ENCODE measurements at places on chromosomes 3 and 15.

DNA sequence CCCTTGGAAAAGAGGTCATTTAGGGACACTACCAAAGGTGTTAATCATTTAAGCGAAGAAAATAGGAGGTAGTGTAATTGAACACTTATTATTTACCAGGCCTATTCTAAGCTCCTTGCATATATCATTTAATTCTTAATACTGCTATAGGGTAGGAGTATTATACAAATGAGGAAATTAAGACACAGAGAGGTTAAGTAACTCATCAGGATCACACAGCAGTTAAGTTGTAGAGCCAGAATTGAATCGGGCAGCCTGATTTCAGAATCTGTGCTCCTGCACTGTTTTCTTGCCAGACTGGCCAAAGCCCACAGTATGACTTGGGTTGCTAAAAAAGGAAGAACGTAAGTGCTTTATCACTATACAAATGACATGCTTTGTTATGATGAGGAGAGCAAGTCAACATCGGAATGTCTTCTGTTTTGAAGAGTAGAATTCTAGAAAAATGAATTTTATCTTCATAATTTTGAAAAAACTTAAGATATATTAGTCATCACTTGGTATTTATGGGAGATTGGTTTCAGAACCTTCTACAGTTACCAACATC lies 31.4 kb downstream of the HPS3 start:
- no peak for DNase-seq

GRCh38 chr3:120244834-120245225 lies 40.2 kb downstream of the GPR156 start:
- DNase-seq: no peak

GRCh38 chr15:81302701-81303109 lies 21.2 kb downstream of the STARD5 start:
- no peak for DNase-seq

GRCh38 chr15:63318344-63318743 lies 40.9 kb downstream of the APH1B start:
- DNase-seq: no peak

DNA sequence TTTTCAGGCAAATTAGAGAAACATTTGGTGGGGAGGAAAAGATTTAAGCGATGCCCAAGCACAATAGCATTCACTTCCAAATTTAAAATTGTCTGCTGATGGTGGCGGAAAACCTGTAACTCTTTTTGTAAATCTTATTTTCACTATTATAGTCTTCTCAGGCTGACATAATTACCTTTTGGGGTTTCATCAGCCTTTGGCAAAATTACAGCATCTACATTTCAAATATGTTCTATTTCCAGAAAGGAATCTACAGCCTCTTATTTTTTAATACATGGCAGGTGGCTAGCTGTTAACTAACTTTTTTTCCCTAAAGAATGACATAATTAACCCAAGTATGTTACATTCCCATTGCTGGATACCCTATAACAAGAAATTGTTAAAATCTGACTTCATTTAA lies 391.5 kb upstream of the CCDC54 start:
- no peak for DNase-seq

All from Right ventricle myocardium superior (tissue), 1 donor.